ENCODE measurements at places on chromosomes 12 and 14.
A peak's percentile ranks its signal among the peaks of the same experiment; 100 is the strongest.

DNA sequence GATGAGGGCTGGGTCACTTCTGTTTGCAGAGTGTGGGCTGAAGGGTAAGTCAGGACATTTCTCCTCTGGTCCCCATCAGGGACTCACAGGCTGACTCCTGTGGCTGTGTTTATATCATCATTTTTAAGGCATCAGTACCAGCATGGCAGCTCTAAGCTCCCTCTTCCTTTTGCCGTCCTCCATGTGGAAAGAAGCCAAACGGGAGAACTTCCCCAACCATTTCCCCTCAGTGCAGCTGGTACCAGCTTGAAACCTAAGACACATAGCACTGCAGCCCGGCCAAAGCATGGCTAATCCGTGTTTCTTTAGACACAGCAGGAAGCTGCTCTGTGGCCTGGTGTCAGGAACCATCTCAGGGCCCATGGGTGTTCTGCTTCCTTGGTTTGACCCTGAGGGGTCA, 31.9 kb upstream of the ATP2A2 start:
- DNase-seq, result no peak

- DNase-seq, result no peak
These were observed 388.6 kb downstream of the CCDC91 start for GRCh38 chr12:28578833-28579252.

DNA sequence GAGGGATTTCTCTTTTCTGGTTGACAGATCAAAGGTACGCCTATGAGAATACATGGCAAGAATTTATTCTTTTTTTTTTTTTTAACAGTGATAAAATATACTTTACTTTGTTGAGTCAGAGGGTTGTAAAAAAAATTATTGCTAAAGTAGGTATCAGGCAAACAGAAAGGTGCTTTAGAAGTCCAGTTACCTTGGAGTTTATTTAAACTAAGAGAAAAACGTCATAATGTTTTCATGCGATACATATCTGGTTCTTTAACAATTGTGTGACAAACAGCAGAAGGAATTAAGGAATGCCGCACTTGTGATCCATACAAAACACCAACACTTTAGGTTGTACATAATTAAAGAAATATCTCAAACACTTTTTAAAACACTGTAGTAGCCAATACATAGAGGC, 94.2 kb downstream of the BORCS5 start:
- DNase-seq, result no peak

DNA sequence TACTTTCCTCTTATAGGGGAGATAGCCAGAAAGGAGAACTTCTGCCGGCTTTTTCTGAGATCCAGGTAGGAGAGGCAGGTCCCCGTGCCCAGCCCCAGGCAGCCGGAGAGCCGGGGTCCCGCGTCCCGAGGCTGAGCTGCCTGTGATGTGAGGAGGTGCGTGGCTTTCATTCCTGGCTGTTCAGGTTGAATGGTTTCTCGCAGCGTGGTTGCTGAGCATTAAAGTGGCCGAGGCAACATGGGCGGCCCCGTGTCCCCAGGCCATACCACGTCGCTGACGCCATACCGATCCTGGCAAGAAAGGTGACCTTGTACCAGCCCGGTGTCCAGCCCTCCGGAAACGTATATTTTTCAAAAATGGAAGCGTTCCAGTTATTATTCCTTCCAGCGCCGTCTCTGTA, 116.7 kb upstream of the MYL2 start:
- DNase-seq, result no peak

GRCh38 chr12:89244536-89244935, 107.8 kb downstream of the DUSP6 start:
- no peak for DNase-seq

GRCh38 chr14:99549684-99550083, 54.3 kb downstream of the CCDC85C start:
- DNase-seq, result no peak

GRCh38 chr14:92848887-92849286, 54.8 kb downstream of the GOLGA5 start:
- DNase-seq, result no peak

GRCh38 chr14:106792543-106792942, 1266.2 kb downstream of the TMEM121 start:
- no peak for DNase-seq

- no peak for DNase-seq
These were observed 209.1 kb downstream of the TTC7B start for GRCh38 chr14:90607141-90607540.

GRCh38 chr12:64608901-64609535, 1.3 kb upstream of the RASSF3 start:
- DNase-seq, result peak; percentile 69

- DNase-seq, result no peak
These were observed 16.7 kb downstream of the HRK start for GRCh38 chr12:116864371-116865160.

DNA sequence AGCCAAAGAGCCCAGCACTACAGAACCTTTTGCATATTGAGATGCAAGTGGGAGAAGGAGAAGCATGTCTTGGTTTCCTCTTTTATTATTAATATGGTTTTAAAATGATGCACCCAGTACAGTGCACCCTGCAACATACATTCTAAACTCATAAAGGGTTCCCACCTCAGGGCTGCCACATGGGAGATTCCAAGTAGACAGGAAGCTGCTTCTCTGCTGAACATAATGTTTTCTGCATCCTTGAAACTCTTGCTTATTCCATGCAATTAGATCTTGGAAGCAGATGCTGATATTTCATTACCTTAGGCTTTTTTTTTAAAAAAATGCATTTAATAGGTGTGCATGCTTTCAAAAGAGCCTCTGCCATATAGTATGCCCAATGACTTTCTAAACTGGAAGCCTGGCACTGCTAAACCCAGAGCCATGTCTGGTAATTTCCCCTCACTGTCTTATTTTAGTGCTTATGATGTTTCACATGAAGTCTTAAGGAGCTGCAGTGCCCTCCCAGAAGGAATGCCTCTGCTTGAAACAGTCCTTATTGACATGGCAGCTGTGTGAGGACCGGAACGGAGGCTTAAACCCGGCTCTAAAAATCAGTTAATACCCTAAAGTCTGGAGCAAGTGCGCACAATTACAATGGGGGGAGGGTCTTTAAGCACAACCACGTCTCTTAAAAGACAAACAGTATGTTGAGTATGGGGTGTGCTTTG, 2.0 kb upstream of the SIX1 start:
- no peak for DNase-seq

GRCh38 chr12:13046964-13047363, 2.8 kb downstream of the FAM234B start:
- DNase-seq, result no peak

- DNase-seq, result no peak
These were observed 127.3 kb upstream of the CCND2 start for GRCh38 chr12:4145990-4146859.

DNA sequence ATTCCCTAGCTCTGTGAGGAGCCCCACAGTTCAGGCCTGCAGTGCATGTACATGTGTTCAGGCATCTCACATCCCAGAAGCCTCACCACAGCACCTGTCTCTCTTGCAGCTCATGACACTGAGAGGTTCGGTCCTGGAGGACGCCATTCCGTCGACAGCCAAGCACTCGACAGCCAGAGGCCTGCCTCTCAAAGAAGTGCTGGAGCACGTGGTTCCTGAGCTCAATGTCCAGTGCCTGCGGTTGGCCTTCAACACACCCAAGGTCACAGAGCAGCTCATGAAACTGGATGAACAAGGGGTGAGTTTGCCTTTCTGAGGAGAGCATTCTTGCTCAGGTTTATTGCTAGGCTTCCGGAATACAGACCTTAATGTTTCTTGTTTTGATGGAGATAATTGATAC, 308.3 kb upstream of the RGS6 start:
- no peak for DNase-seq

- DNase-seq, result no peak
These were observed 249.9 kb upstream of the RGS6 start for GRCh38 chr14:71682337-71682736.

DNA sequence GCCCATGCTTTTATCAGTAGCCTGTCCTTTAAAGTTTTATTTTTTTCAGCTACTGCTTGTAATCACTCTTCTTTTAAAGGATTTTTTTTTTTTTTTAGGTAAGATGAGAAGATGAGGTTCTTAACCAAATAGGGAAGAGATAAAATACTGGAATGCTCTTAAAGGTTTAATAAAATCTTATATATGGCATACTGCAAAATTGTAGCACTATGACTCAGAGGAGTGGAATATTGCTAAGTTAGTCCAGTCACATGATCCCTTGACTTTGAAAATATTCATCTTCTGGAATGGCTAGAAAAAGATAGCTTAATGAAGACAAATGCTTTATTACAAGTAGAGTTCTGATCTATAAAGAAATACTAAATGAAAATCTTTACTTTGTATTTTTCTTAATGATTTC, 116.6 kb downstream of the NAV3 start:
- DNase-seq, result no peak

DNA sequence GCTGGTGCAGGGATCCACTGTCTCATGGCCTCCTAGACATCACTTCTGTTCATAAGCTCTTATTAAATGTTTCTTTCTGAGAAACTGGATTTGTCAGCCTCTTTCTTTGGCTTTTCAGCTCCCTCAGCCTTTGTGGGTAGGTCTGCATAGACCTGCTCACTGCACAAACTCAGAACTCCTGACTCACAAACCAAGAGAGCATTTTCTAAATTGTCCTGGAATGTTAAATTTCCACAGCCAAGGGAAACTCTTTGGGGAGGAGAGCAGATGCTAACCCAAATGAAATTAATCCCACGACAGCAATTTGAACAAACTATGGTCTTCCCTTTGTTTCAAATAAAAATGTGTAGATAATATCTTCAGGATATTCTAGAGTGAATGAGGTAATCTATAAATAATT, 19.5 kb upstream of the CERS5 start:
- DNase-seq, result no peak

DNA sequence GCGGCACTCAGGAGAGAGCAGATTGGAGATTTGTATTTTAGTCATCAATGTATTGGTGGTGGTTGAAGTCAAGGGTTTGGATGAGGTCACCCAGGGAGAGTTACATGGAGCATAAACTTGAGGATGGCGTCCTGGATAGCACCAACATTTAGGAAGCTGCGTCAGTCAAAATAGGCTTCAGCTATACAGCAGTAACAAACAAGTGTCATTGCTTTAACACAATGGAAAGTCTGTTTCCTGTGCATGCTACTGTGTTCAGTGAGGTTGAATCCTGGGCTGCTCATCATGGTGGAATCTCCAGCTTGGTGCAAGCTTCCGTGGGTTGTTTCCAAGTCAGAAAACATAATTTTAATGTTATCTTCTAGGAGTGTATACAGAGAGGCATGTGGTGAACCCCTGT, 180.4 kb downstream of the CFAP54 start:
- no peak for DNase-seq

Data from NCI-H460 (cell line).